ENCODE measurements at places on chromosomes 5 and 9.

DNA sequence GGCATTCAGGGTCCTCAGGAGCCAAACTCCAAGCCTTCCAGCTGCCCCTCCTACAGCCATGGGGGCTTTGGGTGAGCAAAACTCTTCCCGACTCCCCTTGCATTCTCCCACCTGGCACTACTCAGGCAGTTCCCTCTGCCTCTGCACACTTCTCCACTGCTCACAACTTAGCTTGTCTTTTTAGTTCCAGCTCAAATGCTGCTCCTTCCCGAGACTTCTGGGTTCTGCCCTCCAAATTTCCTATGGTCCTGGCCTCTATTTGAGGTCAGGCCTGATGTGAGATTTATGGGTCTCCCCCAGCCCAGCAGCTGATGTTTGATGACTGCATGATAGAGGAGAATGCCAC lies 5.7 kb upstream of the SLC25A48 start:
- DNase-seq = no peak

DNA sequence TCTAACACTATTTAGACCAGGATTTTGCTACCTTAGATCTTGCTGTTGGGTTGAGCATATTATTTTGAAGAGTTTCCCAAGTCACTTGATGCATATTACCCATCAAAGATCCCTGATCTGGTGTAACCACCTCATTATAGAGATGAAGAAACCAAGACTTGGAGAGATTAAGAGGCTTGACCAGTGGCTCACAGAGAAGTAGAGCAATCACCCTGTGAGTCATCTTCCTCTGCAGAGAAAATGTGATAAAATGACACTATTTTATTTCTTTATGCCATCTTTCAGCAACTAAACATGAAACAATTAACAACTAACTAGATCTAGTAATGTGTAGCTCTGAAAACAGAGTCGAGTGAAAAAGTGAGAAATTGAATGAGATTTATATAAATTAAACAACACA lies 76.1 kb downstream of the KIF4B start:
- no peak for DNase-seq

DNA sequence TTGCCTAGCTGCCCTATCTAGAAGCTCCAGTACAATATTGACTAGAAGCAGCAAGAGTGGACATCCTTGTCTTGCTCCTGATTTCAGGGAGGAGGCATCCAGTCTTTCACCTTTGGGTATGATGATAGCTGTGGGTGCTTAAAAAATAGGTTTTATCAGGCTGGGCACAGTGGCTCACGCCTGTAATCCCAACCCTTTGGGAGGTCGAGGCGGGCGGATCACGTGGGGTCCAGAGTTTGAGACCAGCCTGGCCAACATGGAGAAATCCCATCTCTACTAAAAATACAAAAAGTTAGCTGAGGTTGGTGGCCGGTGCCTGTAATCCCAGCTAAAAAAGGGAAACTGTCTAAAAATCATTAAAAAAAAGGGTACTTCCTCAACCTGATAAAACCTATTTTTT lies 2.0 kb upstream of the CAMSAP1 start:
- no peak for DNase-seq

GRCh38 chr5:79588696-79589095 lies 23.5 kb upstream of the TENT2 start:
- no peak for DNase-seq

DNA sequence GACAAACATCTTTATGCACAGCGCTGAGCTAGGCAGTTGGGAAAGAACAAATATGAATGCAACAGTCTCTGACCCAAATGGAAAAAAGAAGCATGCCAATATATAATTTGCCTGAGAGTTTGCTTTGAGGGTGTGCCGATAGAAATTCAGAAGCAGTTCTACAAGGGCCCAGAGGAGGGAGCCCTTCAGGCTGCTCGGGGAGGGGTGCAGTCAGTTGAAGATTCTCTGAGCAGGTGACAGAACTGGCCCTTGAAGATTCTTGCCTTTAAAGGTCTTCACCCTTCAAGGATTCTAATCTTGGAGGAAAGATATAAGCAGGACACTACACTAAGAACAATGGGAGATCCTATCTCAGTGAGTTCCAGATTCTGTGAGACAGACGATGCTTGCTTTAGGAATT lies 3.7 kb upstream of the PAPPA start:
- peak; percentile 12 for DNase-seq

DNA sequence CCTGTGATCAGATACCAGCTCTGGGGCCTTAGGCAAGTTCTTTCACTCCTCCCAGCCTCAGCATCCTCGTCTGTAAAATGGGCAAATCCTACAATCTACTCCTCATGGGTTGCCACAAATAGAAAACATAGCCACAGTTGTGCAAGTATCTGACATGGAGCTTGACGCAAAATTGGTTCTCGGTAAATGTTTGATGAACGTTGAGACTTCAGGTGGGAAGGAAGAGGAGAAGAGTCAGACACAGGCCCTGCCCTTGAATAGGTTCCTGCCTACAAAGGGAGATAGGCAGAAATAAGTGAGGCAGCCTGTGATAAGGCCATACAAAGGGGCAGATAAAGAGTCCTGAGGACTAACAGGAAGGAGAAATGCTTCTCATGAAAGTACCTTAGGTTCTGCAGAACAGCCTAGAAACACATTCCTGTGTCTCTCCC lies 26.1 kb upstream of the CPEB4 start:
- no peak for DNase-seq

DNA sequence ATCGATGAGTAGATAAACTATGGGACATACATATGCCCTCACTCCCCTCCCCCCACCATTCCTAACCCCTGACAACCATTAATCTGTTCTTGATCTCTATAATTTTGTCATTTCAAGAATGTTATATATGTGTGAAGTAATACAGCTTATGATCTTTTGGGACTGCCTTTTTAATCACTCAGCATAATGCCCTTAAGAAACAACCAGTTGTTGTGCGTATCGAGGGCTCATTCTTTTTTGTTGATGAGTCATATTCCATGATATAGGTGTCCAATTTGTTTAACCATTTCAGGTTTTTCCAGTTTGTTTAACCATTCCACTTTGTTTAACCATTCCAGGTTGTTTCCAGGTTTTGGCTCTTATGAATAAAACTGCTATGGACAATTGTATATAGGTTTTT lies 75.6 kb downstream of the ARHGEF28 start:
- no peak for DNase-seq

DNA sequence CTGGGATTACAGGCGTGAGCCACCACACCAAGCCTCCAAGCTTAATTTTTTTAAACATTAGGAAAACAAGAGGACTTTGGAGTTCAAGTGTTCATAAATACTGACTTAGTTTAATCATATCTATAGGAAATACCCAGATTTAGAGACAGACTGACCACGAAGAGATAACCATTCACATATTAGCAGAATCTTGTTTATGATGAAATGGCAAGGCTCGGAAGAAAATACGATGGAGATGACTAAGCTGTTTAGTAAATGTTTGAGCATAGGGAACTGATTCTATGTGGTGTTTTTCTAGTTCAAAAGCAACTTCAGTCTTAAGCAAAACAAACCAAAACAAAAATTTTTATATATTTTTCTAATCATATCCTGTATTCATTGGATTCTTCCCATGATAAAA lies 13.5 kb upstream of the TUSC1 start:
- DNase-seq = no peak

DNA sequence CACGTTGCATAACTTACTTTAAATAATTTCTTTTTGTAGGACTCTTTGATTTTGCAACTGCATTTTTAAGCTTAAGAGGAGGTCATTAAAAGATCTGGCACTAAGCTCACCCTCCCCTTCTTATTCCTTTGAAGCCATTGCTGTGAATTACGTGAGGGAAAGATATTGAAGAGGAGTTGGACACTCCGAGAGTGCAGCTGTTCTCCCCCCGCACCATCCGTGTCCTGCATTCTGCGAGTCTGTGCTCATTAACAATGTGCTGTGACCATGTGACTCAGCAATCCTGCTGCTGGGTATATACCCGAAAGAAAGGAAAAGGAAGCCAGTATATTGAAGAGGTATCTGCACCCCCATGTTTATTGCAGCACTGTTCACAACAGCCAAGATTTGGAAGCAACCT lies 40.0 kb downstream of the NXNL2 start:
- no peak for DNase-seq

DNA sequence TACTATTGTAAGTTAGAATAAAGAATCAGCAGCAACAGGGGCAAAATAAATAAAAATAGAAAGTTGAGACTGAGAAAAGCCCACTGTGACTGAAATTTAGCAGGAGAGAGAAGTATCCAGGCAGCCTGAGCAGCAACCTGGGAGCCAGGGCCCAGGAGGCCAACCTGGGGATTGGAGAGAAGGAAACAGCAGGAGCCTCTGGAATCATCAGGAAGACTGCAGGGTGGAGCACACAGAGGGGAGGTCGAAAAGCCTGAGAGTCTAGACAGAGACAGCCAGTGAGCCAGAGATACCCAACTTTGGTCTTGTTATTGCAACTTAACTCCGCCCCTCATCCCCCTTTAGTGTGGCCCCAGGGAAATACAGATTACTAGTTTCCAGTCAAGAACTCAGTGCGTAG lies 98.6 kb downstream of the SLC1A3 start:
- no peak for DNase-seq

DNA sequence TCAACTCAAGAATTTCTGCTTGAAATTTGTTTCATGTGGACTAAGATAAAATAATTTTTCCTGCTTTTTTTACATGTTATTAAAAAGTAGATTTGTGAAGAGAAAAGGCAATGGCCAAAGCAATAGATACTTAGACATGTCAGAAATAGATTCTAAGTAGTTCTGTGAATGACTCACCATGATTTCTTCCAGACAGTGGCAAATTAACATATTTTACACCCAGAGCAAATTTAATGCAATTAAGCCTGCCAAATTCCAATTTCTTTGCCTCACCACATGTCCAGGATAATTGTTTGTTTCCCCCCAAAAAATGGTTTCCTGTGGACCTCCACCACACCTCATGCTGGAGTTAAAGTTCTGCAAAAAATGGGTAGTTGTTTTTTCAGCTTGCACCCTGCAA lies 651.4 kb downstream of the CETN3 start:
- DNase-seq = no peak

GRCh38 chr5:143921525-143922311 lies 109.8 kb downstream of the HMHB1 start:
- DNase-seq = no peak

GRCh38 chr5:154308443-154309370 lies 118.2 kb downstream of the GALNT10 start:
- DNase-seq = peak; percentile 52

DNA sequence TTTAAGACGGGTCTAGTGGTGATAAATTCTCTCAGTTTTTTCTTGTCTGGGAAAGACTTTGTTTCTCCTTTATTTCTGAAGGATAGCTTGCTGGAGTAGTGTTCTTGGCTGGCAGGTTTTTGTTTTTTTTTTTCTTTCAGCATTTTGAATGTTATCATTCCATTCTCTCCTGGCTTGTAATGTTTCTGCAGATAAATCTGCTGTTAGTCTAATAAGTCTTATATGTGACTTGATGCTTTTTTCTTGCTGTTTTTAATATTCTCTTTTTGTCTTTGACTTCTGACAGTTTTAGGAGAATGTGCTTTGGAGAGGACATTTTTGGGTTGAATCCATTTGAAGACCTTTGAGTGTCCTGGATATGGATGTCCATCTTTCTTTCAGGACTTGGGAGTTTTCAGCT lies 16.0 kb downstream of the HSD17B4 start:
- DNase-seq = no peak

GRCh38 chr5:156913719-156914370 lies 49.2 kb downstream of the TIMD4 start:
- no peak for DNase-seq

DNA sequence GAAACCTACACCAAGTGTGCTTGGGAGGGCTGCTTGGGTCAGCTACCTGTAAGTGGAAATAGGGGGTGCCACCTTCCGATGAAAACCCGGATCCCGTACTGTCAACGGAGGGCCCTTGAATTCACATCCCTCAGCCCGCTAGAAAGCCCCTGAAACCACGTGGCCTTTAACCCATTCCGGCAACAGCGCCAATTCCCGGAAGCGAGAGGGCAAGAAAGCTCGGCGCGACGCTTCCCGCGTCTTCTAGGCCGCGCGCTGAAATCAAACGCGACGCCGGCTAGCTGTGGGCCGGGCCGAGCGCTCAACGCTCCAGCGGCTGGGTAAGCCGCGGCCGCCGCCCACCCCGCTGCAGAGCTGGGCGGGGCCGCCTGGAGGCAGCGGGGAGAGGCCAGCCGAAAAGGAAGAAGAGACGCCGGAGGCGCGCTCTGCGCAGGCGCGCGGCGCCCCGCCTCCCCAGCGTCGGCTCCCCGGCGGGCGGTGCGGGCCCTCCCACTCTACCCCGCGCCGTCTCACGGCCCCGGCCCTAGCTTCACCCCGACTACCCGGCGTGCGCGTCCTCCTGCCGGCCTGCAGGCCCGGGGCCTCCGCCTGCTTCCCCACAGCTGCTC lies at the start of gene KIF2A:
TSS of gene KIF2A (plus strand) at position 492 of the 608 bp plus-strand sequence. CDS start 267 bp downstream, outside the sequence.
- peak; percentile 95 for DNase-seq

- no peak for DNase-seq
Measured at GRCh38 chr9:36109071-36109470, 27.5 kb upstream of the GLIPR2 start.

DNA sequence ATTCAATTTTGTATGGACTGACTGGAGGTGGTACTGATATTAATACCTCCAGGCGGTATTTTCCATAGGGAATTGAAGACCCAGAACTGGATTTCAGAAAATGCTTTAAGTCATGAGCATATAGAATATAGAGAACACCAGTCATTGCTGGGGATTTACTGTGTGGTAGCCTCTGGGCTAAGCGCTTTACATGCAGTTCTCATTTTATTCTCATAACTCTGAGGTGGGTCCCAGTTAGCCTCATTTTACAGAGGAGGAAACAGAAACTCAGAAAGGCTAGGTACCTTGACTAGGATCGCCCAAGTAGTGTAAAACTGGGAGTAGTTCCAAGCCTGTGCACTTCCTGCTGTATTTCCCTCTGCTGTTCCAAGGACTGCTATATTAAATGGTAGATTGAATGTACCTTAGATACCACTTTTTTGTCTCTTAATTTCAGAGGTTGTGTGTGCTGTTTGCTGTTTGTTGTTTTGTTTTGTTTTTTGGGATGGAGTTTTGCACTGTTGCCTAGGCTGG lies 13.8 kb downstream of the SLC44A1 start:
- no peak for DNase-seq

GRCh38 chr9:72312386-72312987 lies 52.5 kb downstream of the ZFAND5 start:
- DNase-seq = no peak

DNA sequence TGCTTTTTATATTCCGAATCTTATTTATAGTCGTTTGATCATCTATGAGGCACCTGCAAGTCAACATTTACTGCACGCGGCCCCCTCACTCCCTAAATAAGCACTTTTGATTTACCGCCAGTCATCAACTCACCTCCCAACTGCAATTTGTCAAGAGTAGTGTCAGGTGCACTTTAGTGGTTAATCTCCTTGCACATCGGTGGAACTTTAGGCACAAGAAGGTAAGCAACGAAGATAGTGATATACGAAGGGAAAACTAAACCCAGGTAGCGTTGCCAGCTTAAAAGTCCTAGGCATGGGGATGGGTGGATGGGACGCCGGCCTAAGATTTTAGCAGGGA lies 513 bp upstream of the RNF180 start:
- DNase-seq = no peak

Data from SK-N-DZ (cell line).